ENCODE measurements at places on chromosomes 16 and 17. TPM values are rescaled to one million over a fixed set of nuclear protein-coding genes. Genes with fewer than 3 reads are reported as not detected.

- no peak for DNase-seq
Observed at GRCh38 chr16:57184887-57185445, 873 bp downstream of the PSME3IP1 start.

GRCh38 chr17:59845595-59846393 is 46.9 kb downstream of the TUBD1 start:
- DNase-seq = no peak

DNA sequence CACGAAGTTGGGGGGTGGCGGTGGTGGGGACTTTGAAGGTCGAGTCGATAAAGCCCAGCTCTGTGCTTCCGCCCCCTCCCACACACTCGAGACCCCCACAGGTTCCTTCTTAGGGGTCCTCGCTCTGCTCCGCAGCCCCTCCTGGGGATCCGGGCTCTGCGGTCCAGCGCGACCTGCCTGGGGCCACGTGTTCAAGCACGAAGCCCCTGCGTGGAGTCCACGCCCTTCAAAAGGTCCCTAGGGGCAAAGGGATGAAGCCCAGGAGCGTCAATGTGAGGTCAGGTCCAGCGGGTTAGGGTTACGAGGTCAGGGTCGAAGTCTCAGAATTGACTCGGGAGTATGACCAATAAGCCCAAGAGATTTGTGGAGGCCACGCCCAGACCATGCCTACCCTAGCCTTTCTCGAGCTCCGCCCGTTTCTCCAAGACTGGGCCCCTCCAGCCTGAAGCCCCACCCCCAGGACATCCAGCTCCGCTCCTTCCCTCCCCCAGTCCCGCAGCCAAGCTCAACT is 786 bp upstream of the CACNA1G start:
- DNase-seq = peak; percentile 60

DNA sequence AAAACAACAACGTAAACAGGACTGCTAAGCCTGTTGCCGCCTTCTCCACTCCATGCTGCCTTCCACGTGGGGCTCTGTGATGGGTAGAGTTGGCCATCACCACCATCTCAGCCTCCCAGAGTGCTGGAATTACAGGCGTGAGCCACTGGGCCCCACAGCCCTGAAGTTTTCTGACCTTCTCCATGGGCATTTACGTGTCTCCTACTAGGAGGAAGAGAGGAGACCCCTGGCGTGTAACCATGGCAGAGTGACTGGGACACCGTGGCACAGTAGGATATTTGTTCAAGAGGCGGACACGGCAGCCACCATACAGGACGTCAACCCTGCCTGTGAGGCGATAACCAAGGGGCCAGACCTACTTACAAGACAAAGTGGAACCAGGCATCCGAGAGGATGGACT is 31.1 kb downstream of the TRPV3 start:
- DNase-seq = no peak

ARHGAP27 gene
- 155 TPM for total RNA-seq

DNA sequence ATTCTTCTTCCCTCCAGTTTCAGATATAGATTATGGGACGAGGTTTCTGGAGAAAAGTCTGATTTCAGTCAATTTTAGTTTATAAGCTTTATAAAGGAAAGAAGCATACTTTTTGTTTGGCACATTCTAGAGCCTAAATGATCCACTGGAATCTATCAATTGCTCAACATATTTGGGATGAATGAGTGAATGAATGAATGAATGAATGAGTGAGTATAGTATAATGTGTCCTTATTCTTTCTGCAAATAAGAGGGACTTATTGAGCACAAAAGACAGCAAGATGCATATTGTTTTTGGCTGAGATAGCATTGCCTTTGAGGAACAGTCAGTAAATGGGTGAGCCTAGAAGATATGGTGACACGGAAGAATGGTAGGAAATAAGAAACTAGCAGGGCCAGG is 245.4 kb downstream of the SHISA9 start:
- no peak for DNase-seq
